ENCODE measurements at places on chromosomes 4 and X. TPM values are rescaled to one million over a fixed set of nuclear protein-coding genes. Genes with fewer than 3 reads are reported as not detected.

DNA sequence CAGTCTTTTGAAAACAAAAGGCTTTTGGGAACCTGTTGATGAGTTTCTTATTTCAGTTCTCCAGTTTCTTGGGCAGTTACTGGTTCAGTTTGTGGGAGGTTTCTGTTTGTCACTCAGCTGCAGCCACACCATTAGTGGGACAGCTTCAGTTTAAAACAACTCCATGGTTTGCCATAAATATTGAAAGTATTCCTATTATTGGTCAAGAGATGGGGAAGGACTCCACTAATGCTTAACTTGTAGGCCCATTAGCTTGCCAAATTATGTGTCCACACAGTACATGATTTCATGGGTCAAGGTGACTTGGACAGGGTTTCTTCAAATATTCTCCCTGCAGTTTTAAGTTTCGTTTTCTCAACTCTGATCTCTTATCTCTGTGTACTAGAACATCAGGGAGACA lies 15.5 kb upstream of the ASIC5 start:
- DNase-seq, result no peak

GRCh38 chr4:158859661-158860060 lies 90.8 kb downstream of the FNIP2 start:
- DNase-seq, result no peak

The RAB9B gene
- total RNA-seq, result 1.7 TPM

GRCh38 chr4:158020734-158021346 lies 152.0 kb downstream of the GASK1B start:
- no peak for DNase-seq

The FGF2 gene
- total RNA-seq, result 42.9 TPM

DNA sequence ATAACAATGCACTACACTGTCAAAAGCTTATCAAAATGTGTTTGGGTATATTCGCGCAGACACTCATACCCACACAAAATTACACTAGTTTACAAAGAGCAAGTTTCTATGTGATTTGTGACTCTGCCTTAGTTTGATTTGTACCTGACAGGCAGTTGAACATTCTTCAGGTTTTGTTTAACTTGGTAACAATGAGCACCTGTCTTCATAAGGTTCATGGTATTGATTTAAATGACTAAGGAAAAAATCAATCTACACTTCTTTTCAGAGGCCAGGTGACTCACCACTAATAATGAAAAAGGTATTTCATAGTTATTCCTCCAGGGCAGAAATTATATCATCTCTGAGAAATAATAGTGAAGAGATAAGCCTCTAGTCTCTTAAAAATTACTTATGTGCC lies 1114.6 kb upstream of the AGA start:
- no peak for DNase-seq

DNA sequence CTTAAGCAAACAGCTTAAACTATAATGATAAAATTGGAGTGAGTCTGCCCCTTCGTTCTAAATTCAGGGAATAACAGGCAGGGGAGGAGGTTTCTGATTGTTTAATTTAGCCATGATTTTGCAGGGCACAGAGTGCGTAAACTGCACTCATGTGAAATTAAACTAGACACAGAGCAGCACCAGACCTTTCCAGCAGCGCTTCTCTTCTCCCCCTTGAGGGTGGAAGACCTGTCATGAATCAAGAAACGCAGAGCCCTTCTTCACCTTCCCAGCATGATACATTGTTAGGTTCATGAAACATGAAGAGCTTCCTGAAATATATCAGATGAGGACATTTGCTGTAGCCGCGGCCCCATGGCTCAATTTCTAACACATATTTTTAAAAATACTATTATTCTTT lies 63.1 kb downstream of the FAM114A1 start:
- DNase-seq, result no peak

- no peak for DNase-seq
These were observed 824 bp upstream of the UGDH start for GRCh38 chr4:39528061-39528465.
